Eye (tissue), 1 donor: ENCODE measurements at places on chromosomes 5 and 9.

- no peak for DNase-seq
Observed at GRCh38 chr9:1879501-1879900, 135.6 kb upstream of the SMARCA2 start.

- no peak for DNase-seq
Observed at GRCh38 chr9:108178318-108178717, 677.5 kb downstream of the ACTL7B start.

DNA sequence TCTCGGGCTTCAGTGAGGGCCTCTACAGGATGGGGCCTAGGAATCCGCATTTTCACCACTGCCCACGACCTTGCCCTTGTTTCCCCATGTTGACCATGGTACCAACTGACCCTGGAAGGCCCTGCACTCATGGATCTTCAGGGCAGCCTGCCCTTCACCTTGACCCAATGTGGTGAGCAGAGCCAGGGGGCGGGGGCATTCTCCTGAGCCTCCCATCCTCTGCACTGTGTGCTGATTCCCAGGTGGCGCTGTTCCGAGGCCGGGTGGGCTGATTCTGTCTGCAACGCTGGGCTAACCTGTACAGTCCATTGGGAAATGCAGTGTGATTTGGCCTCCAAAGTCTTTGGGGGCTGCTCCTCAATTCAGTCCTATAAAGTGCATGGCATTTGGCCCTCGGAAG, 68.7 kb downstream of the SHB start:
- no peak for DNase-seq

DNA sequence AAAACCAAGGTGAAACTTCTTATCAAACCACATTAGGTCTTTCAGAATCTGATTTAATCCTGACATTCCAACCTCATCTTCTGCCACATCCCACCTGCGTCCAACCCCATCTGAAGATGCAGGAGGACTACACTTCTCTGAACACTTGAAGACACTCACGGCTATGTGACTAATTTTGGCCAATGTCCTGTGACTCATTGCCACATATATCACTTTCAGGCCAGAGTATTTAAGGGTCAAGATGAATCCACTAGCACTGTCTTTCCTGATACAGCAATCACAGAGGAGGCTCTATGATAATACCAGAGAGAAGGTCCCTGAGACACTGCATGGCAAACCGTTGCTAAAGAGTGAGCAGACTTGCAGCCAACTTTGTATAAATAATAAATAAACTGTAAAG, 323.4 kb downstream of the NR2F1-AS1 start:
- no peak for DNase-seq

DNA sequence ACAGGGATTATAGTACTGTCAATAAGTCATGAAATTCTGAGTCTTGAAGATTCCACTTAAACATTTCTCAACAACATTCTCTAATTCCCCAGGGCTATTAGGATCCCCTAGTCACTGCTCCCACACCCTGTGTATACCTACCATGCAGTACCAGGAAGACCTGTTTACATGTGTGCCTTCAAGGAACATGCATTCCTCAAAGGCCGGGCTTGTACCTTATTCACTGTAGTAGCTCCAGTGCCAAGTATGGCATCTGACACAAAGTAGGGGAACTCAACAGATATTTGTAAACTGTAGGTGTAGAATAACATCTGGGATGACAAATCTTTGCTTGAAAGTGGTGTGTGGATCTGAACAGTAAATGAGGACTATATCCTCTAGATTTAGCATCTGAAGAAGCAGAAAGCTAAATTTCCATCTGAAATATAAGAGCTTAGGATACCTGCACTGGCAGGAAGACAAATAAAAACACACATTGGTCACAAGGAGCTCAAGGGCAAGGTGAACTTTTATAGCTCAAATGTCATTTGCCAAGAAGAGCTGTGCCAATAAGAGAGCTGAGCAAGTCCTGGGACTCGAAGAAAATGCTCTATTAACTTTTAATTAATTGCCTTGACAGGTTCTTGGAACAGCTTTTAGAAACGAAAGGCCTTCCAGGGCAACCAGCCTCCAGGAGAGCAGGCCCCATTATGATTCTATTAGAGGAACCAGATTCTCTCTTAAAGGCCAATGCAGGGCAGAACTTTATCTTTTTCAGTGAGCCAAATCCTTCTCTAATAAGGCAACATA, 52.3 kb upstream of the MYOT start:
- DNase-seq = no peak
